ENCODE measurements at places on chromosomes 12 and 14. TPM values are rescaled to one million over a fixed set of nuclear protein-coding genes. Genes with fewer than 3 reads are reported as not detected.

Gene RTL1
- polyA plus RNA-seq, result not detected

Gene RAPGEF3
- 1.3 TPM for polyA plus RNA-seq

Gene GPR137C
- 0.34 TPM for polyA plus RNA-seq

Gene PRPH
- polyA plus RNA-seq, result not detected

Gene RNF212B
- polyA plus RNA-seq, result not detected

Gene KRT78
- not detected for polyA plus RNA-seq

DNA sequence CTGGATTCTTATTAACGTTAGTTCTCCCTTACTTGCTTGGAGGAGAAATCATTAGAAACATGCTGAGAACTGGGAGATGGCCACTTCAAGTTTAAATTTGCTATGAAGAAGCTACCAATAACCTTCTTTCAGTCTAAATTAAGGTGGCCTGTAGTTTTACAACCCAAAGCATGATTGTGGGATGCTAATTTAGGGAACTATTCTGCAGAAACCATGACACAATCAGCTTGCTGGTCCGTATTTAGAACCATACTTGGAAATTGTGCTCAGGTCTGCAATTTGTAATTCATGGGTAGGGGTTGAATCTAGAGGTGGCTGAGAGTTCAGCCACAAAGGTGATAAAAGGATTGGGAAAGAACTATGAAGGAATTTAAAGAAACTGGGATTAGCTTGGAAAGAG, 405.7 kb downstream of the RAD51B start:
- DNase-seq, result no peak

- no peak for DNase-seq
Measured at GRCh38 chr14:30180219-30180618, 252.6 kb upstream of the PRKD1 start.

DNA sequence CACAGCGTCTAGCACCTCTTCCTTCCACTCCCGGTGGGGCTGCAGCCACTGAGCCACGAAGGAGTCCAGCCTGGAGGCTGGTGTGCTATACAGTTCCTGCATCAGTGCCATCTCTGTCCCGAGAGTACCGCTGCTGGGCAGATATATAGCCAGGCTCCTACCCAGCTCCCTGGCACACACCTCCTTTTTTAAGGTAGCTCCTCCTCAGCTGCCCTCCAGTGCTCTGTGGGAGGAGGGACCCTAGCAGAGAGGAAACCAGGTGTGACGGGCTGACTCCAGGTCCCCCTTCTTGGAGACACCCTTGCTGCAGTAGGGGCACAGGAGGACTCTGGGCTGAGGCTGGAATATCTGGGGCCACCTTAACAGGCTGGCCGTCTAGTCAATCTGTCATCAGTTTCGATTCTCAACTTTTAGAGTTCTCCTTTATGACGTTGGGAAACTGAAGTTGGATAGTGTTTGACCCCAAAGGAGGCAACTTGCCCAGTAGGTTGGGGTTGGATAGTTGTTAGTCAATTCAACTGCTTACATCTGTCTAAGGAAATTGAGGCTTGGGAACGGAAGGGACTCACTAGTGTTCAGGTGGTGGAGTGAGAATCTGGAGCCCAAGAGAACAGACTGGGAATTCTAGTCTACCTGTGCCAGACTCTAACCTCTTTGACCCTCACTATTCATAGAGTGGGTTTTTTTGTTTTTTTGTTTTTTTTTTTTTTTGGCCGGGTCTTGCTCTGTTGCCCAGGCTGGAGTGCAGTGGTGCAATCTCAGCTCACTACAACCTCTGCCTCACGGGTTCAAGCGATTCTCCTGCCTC, at the start of gene OASL:
Gene OASL, minus strand, starts transcription at position 386 of the 808 bp plus-strand sequence. Its CDS starts 275 bp downstream, at position 111.
- DNase-seq, result no peak

- DNase-seq, result no peak
Measured at GRCh38 chr12:124713041-124713435, 145.6 kb upstream of the NCOR2 start.

DNA sequence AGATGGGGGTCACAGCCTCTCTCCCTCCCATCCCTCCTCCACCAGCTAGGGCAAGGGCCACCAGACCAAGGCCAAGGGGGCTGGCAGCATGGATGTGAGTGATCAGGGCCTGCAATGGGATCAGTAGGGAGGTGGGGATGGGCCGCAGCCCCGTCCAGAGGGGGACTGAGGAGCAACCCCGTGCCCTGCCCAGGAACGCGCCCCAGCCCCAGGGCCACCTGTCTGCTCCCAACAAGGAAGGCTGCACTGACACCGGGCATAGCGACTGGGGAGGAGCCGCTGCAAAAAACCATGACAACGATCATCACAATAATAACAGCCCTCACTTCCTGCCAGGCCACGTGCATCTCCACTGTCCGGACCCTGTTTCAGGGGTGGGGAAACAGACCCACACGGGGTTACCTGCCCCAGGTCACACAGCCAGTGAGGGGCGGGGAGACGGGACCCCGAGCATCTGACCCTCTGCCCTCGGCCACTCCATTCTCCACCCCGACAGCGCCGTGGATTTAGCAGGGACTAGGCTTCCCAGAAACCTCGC, 24.3 kb downstream of the NCOR2 start:
- DNase-seq, result no peak

GRCh38 chr12:4588916-4589315, 26.9 kb downstream of the DYRK4 start:
- DNase-seq, result no peak

DNA sequence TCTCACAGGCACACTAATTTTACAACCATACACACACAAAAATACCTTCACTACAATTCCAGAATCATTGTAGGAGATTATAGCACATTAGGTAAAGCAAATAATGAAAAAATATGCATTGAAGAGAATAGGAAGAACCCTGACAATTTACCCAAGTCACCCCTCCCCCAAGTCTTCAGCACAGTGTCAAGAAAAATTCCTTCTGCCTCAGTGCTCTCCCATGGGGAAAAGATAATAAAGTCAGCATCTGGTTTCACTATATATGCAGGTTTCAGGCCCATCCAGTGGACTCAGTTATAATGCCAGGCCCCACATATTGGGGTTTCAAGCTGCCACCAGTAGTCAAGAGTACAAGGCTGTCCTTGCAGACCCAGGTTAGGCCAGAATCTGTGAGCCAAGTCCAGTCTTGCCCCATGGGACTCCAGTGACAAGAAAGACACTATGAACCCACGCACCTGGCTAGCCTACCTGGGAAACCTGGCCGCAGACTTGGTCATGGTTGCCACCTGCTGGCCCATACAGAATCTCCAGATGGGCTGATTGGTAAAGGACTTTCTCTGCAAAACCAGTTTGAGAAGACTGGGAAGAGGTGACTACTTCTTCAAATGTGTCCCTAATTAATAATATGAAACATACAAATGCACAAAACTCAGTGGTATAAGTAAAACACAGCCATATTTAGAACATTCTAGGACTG, 398.6 kb upstream of the FLRT2 start:
- no peak for DNase-seq

DNA sequence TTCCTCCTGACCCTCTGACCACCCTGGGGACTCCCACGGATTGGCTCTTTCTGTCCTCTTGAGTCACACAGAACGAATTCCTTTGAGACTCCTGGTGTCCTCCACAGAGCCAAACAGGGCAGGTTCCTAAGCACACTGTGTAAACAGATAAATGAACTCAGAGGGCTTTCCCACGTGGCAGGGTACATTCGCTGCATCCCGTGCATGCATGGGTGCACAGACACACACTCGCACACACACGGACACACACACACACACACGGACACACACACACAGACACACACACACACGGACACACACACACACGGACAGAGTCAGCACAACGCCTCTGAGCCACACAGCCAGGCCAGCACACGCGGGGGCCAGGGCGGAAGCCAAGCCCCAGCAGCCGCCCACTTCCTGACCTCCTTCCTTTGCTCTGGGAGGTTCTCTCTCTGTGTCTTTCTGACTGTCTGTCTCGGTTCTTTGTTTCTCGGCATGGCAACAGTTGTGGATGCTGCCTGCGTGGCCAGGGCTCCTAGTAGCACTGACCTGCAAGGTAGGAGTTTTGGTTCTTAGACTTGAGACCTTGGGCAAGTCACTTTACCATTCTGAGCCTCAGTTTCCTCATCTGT, 706 bp downstream of the CRACR2A start:
- no peak for DNase-seq

DNA sequence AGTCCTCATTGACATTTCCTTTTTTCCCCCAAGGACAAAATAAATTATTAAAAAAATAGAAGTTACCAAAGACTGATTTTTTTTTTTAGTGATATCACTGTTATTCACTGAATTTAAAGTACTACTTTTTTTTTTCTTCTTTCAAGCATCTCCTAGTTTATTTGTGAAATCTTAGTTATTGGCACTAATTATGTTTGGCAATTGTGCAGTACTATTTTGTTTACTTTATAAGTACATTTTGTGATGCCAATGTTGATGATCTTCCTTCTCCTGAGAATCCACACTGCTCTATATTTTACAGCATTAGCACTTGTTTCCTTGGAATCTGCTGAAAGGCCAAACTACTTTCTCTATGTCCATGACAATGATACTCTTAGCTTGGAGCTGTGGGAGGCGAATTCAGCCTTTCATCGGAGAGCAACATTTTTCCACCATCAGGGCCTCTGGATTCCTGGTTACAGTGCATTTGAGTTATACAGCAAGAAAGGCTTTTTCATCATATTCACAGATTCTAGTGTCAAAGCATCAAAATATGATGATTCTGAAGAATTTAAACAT, 123.8 kb upstream of the PTPRQ start:
- DNase-seq, result no peak

DNA sequence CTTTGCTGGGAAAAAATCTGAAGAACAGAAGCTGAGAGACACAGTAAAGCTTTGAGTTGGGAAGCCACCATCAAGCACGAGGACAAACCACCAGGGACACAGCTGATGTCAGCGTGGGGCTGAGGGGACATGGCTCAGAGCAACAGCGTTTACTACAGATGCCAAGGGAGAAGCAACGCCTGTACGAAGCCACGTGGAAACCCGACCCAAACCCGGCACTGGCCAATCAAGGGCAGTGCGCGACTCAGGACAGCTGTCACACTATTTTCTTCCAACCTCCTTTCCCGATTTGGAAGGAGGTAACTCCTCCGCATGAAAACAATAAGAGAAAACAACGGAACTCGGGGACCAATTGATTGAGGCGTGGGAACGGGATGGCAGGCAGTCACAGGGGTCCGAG, 20.2 kb upstream of the CHGA start:
- DNase-seq, result no peak

DNA sequence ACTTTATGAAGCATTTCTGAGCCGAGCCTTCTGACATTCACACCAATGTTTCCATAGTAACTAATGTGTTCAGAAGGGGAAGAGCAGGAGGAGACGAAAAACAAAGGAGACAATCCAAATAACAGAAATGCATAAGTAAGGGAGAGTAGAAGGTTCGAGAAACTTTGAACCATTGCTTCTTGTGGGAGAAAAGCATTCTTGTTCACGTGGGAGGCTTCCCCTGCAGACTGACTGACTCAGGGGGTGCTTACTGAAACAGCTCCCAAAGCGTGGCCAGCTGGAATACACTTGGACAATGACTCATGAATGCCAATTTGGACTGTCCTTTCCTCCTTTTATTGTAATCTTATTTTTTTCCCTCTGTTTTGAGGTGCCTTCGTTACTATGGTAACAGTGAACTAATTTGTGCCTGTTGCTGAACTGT, 73.9 kb downstream of the NEDD1 start:
- DNase-seq, result peak; percentile 83

- DNase-seq, result no peak
Measured at GRCh38 chr14:24159777-24160498, 1.1 kb upstream of the IRF9 start.

GRCh38 chr12:102010265-102010994, 51.4 kb downstream of the WASHC3 start:
- DNase-seq, result no peak

DNA sequence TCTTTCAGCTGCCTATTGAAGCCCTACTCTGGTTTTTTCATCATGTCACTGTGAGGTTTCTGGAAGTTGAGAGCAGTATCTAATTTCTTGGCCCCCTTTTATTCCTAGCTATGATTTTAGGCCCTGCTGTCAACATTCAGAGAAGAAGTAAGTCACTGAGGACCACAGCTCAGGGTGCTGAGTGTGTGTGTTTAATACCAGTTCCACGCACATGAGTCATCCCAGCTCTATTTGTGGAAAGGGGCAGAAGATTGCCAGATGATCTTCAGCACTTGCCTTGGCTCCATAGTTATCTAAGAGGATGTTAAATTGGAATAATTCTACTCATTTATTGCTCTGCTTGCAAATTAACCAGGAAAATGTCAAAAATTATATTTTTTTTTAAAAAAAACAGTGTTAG, 65.5 kb upstream of the SLC38A4 start:
- DNase-seq, result no peak

DNA sequence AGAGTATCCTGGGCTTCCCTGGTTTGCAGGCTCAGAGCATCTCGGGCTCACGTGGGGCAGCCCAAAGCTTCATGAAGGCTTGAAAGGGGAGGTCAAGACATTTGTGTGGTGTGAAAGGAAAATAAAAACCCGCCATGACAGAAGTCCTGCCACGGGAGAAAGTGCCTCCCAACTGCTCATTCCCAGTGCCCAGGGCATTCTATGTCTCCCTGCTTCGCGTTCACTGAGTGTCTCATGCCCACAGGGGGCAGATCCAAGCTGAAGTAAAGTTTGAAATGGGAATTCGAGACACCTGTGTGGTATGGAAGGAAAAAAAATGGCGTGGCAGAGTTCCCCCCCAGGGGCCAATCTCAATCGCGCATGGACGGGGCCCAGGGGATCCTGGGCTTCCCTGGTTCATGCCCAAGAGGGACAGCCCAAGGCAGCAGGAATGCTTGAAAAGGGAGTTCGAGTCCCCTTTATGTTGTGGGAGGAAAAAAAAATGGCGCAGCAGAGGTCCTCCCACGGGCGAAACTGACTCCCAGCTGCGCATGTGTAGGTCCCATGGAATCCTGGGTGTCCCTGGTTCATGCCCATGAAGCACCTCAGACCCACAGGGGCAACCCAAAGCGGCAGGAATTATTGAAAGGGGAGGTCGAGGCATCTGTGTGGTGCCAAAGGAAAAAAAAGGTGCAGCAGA, 576.7 kb downstream of the ALG10 start:
- no peak for DNase-seq
